Hematopoietic multipotent progenitor cell (in vitro differentiated cells): ENCODE measurements at places on chromosomes 6 and 20.

- DNase-seq: peak; percentile 73
Measured at GRCh38 chr6:170459451-170459850, 93.7 kb downstream of the PSMB1 start.

DNA sequence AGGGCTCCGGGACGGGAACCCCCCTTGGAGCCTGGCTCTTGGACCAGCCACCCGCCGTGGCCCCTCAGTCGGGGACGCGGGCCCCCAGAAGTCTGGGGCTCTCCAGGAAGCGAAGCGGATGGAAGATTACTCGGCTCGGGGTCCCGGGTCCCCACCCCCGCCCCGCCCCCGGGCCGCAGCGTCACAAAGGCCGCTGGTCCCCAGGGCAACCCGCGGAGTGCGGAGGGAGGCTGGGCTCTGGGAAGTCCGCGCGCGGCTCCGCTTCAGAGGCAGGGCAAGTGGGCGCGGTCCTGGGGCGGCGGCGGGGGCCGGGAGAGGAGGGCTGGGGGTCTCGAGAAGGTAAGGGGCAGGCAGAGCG lies at the start of gene FNDC11:
TSS of gene FNDC11 (plus strand) at position 227 of the 358 bp plus-strand sequence. CDS start 1,505 bp downstream, outside the sequence.
- DNase-seq: peak; percentile 78

- DNase-seq: no peak
Measured at GRCh38 chr20:62982124-62983075, 24.4 kb downstream of the BHLHE23 start.

DNA sequence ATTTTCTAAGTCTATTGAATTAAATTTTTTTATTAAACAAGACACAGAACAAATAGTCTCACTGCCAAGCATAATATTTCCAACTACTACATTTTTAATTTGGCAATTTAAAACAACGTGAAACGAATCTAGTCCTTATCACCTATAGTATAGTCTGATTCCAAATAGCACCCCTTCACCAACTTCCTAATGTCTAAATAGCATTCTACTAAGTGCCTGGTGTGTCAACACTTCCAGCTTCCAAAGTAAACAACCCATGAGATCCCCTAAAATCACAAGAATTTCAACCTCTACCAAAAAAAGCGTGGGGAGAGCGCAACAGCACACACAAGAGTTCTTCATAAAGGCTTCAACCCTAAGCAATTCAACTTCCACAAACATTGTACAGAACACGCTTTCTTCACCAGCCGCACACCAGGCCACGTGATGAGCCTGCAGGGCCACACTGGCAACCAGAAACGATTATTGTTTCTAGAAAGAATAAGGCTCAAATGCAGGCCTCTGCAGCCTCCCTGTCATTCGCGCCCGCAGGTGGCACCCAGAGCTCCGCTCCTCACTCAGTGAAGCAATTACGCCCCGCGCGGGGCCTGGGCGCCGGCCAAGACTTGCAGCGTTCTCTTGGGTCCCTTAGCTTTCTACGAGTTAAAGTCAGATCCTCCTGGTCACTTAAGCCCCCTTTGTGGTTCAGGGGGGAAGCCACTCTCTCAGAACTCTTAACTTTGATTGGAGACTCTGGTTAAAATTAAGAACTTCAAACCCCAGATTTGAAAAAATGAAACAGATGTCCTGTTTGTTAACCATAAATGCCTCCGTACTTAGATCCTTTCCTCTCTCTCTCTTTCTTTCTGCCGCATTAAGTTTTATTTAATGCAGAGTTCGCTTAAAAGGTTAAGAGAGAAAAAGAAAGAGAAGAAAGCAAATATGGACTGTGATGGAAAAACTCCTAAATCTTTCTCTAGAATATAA lies 18.3 kb downstream of the SIM1 start:
- no peak for DNase-seq

DNA sequence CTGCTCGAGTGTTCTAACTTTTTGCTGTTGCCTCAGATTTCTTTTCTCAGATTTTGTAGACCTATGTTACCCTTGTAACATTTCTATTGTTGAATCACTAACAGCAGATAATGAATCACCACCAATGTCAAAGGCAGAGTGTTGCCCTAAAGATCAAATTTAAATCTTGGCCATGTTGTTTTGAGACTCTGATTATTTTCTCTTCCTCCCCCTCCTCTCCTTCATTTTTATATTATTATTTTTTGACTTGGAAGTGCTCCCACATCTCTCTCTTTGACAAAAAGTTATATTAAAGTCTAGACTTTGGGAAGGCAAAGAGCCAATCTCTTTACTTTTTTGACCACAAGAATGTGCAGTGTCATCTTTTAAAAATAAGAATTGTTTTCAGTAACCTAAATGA lies 422.7 kb downstream of the NKAIN2 start:
- no peak for DNase-seq

DNA sequence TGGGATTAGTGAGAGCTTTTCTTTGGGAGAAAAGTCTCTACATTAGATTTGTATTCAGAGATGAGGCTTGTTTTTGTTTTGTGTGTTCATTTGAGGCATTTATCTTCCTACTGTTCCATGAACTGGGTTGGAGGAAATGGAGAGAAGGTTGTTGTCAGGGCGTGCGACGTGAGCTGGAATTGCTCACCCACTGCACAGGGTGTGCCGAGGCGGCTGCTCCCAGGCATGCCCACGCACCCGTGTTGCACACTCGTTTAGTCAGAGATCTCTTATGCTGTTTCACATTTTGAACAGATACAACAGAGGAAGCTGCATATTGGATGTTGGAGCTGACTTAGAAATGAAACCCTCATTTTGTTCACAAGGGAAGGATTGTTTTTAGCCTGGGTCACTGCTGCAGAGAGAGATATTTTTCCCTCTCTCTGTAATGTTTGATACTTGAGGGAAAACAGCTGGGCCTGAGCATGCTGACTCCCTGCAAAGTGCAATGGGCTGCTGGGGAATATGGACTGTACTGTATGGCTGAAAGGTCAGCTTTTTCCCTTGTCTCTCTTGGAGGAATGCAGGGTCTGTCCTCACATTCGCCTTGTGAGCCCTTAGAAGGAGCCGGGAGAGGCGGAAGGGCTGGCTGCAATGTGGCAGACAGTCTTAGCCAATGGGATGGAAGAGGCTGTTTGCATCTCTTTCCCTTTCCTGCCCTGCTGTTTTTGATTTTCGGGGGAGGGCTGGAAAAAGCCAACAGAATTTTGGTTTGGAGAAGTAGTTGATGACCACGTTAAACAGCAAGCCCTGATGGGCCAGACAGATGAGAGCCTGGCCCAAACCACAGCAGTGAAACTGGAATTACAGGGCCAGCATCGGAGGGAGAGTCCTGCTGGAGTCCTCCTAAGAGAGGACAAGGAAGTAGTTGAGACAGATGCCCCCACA lies 170.8 kb downstream of the SASH1 start:
- no peak for DNase-seq

DNA sequence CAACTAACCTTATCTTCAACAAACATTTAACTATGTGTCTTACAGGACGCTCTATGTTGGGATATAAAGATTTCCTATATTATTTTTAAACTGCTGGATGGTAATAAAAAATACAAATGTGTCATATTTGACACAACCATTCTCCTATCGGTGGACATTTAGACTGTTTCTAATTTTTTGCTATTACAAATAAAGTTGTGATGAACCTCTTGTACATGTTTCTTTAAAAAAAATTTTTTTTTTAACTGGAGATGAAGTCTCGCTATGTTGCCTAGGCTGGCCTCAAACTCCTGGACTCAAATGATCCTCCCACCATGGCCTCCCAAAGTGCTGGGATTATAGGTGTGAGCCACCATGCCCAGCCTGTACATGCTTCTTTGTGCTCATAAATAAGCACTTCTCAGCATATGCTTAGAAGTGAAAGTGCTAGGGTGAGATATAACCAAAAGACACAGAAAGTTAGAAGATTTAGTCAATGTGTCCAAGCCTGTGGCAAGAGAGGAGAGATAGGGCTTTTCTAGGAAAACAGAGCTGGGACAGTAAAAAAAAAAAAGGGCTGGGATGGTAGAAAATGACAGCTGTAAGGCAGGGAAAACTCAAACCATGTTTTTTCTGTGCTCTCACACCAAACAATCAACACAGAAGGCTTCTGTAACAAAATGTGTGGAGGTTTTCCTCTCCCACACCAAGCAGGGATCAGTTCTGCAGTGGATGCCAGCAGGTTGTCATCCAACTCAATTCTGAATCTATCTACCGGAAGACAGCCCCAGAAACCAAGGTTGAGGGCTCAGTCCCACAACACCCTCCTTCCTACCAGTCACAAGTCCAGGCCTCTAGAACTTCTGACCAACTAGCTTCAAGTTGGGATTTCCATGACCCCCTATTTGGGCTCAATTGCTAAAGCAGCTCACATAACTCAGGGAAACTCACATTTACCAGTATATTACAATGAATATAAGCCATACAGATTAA lies 70.0 kb upstream of the SMIM29 start:
- no peak for DNase-seq
